Posterior vena cava (tissue), 2 donors: ENCODE measurements at places on chromosomes 7 and 10.
A peak's percentile ranks its signal among the peaks of the same experiment; 100 is the strongest.

DNA sequence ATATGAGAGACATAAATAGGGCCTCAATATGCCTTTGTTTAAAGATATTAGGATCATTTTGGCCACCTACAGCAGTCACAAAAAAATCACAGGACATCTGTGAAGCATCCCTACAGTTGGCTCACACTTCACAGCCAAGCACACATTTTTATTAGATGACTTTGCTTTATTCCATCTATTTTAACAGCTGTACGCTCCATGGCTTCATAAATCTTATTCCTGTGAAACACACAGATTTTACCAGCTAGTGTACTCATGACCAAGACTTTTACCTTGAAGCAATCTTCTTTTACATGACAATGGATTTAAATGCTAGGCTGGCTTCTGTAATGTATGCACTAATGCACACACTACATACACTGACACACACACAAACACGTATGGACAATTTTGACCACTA, 254.8 kb upstream of the PITRM1 start:
- no peak for DNase-seq

- no peak for DNase-seq
These were observed 232.7 kb downstream of the IMMP2L start for GRCh38 chr7:111329367-111330234.

DNA sequence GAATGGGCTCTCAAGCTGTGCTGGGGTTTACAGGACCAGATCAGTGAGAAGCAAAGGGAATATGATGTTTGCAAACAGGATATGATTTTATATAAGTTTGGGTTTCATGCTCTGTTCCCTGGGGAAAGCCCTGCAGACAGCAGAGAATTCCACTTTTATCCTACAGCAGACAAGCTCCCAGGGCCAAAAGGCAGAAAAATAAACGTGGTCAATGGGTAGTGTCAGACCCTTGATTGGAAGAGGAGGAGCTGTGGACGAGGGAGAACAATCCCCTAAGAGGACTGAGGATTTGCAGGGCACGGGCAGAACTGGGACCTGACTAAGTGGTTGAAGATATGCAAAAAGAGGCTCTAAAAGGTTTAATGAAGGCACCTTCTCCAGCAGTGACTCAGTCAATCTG, 275.3 kb downstream of the HDAC9 start:
- no peak for DNase-seq

DNA sequence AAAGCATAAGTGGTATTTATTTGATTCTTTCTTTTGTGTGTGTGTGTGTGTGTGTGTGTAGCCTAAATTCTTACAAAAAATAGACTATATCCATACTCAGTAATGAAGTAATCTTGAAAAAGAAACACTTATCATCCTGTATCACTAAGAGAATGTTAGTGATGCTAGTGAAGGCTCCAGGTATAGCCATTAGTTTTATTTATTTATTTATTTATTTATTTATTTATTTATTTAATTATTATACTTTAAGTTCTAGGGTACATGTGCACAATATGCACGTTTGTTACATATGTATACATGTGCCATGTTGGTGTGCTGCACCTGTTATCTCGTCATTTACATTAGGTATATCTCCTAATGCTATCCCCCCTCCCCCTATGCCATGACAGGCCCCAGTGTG, 436.0 kb downstream of the HTR7 start:
- DNase-seq, result no peak

GRCh38 chr10:111076682-111077478, at the start of gene ADRA2A:
TSS of gene ADRA2A (plus strand) at chr10:111077029. CDS start at chr10:111077997, 968 bp downstream.
- peak; percentile 82 for DNase-seq

DNA sequence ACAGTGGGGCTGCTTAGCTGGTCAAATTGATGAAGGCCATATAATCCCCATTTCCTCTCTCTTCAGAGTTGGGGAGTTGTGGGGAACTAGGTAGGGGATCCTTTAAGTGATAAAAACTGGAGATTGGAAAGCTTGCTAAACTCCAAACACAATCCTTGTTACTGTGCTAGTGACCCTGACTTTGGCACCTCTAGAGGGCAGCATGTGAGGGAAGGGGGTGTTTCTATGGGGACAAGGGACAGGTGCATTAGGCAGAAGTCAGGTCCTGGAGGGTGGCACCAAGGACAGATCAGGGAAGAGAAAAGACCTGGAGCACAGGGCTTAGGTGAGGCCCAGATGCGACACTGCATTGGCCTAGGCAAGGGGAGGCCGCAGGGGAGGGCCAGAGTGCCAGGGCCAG, 66.9 kb downstream of the CDHR3 start:
- DNase-seq, result no peak

GRCh38 chr10:109838592-109839244, 84.6 kb downstream of the XPNPEP1 start:
- DNase-seq, result no peak

DNA sequence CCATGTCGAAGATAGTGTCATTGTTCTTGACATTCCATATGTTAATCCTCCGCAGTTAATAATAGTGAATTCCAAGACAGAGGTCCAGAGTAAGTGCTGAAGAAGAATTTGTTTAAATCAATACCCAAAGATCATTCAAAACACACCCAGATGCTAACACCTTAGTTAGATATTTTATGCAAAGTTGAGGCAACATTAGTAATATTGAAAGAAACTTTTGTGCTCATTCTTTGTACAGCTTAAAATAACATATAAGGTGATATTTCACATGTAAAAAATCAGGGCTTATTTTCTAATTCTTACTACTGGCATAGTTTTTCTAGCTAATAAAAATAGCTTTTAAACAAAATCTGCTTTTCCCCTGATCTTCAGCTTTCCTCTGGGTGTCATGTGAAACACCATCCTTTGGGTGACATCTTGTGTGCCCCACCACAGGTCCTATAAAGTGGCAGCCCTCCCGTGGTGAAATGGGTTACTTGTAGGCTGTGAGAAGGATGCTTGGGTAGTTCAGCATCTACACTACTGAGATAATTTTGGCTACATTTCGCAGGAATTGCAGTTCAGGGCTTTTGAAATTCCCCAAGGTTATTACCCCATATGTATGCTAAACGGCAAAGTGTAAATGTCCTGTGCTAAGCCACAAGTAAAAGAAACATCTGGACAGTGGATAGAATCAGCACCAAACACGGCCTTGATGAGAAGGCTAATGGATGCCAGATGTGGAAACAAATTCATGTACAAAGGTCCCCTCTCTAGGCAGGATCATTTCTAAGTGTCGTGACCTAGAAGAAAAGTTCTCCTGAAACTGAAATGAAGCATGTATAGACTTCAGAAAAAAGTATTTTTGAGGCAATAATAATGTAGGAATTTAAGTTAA, 105.4 kb downstream of the GRM3 start:
- DNase-seq, result no peak

GRCh38 chr10:33901166-33901565, 566.7 kb upstream of the NRP1 start:
- no peak for DNase-seq

- DNase-seq, result no peak
These were observed 93.4 kb upstream of the PDLIM1 start for GRCh38 chr10:95384011-95384704.

GRCh38 chr7:148014001-148014400, 576.6 kb upstream of the C7orf33 start:
- no peak for DNase-seq

GRCh38 chr7:31938650-31939049, 131.6 kb downstream of the PDE1C start:
- no peak for DNase-seq

DNA sequence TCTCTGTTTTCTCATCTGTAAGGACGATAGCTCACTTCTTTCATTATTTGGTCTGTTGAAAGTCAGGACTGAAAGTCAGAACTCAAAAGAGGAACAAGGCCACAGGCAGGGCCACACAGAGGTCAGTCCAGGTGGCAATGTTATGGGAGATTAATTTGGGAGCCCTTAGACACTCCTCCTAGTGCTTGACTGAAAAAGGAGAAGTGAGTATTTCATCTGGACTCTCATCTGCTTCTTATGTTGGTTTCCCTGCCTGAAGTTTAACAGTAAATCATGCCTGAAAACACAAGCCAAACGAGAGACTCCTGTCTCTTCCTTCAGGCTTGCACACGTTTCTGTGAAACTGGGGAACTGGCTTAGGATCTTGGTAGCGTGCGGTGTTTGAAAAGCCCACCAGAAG, 248.5 kb downstream of the BUB3 start:
- DNase-seq, result no peak

DNA sequence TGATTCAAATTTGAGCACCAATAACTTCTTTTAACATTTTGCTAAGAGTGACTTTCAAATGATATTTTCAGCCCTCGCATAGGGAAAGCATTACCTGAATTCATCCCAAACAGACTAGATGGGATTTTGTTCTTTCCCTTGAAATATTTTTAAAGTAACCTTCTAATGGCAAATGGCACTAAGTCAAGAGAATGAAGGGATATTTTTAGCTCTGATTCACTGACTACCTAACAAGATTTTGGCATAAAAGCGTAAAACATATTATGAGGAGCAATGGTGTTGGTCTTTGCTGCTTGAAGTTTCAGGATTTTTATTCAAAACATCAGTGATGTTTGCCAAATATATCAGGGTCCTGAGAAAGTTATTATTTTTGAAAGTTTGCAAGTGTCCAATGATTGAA, 290.3 kb downstream of the CDK14 start:
- DNase-seq, result no peak

- DNase-seq, result no peak
These were observed 177.6 kb downstream of the PLXDC2 start for GRCh38 chr10:19993714-19994315.

GRCh38 chr7:1678081-1678543, 8.0 kb downstream of the ELFN1 start:
- peak; percentile 70 for DNase-seq

DNA sequence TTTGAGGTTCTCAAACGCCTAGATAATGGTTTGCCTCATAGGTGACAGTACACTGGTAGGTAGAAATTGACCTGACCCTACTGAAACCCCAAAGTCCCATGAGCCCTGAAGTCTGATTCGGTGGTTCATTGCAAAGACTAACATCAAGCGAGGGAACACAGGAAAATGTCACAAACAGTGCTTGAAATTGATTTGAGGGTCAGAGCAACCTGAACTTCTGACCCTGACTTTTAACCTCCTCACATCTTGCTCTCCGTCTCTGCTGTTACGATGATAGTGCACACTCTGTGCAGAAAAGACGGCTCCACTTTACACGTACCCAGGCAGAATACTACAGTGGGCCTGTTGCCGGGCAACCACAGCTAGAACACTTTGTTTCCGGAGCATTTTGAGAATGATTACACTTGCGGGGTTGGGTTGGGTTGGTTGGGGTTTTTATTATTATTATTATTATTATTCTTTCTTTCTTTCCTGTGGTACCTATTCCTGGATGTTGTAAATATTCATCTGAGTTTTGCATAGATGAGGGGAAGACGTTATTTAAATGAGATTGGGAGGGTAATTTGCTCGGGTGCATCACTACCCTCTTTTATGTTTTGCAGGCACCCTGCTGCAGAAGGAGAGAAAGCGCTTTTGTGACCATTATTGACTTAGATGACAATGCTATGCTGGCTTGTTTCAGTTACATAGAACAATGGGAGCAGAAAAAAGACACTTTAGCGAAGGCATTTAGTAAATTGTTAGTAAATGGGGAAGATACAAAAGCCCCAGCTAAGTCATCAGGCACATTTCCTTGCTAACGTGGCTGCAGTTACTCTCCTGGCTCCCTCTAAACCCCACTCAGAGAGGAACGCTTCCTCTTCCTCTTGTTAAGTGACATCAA, 438.1 kb upstream of the NRP1 start:
- no peak for DNase-seq

DNA sequence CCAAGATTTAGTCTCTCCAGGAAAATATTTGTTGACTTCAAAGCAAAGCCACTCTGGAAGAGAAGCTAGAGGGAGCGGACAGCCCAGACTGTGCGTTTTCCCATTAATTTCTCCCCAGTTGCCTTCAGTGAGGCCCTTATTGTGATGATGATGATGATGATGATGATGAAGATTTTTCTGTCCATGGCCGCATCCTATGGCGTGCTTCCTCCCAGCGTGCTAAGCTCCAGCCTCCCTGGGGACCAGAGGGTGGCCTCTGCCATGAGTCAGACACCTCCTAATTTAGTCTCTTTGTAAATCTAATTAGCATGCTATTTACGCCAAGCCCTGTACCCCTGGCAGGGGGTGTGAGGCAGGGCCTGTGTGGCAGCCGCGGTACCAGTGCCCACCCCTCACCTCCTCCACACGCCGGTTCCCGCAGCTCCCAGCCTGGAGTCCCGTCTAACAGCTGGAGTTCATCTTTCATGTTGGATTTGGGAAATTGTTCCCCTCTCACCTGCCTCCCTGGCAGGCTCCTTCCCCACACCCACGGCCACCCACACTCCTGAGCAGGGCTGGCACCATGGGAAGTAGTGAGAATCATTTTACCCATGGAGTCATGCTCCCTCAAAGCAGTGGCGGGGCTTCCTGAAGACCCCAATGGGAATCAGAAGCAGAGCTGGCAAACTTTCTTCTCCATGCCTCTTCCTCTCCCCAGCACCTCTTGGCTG, 92.2 kb downstream of the C10orf105 start:
- DNase-seq, result no peak
